ENCODE measurements at places on chromosomes 7 and 10. TPM values are rescaled to one million over a fixed set of nuclear protein-coding genes. Genes with fewer than 3 reads are reported as not detected.

- no peak for DNase-seq
These were observed 203.6 kb upstream of the PRSS58 start for GRCh38 chr7:142461437-142461836.

DNA sequence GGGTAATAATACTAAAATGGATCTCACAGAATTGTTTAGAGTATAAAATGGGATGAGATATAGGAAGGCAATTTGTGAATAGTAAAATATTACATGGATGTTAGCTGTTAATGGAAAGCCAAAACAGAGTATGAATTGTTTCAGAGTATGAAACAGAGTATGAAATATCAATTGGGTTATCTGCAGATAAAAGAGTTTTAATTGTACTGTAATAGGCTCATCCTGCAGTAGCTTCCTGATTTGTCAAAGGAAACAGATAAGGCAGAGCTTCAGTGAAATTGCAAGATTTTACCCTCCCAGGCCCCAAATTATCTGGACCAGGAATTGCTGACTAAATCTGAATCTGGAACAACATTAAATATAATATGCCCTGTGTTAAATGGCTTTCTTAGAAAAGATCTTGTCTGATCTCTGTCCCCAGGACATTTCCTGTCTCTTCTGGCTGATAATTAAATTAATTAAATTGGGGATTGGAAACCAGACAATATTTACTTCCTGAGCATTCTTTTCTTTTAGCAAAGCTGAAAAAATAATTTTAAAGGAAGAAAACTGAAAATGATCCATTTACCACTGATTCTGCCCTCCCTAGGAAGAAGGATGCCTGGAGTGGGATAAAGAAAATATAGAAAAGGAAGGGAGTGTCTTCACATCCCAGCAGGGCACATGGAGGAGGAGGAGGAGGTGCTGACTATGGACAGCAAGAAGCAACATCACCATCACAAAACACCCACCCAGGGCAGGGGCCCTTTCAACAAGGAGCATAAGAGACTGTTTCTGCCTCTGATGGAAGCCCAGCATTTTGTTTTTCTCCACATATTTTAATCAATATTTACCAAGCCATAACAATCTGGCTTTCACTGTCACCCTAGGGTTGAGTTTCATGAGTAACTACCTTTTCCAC lies 18.5 kb downstream of the PTN start:
- DNase-seq, result no peak

- DNase-seq, result peak; percentile 35
These were observed 63.4 kb upstream of the NPTX2 start for GRCh38 chr7:98553666-98554065.

Gene EGR2
- 11.8 TPM for total RNA-seq

Measured in umbilical cord (tissue), 2 donors.